ENCODE measurements at places on chromosomes 11 and 22. TPM values are rescaled to one million over a fixed set of nuclear protein-coding genes. Genes with fewer than 3 reads are reported as not detected.

GRCh38 chr11:103586756-103587155 lies 449.7 kb upstream of the DDI1 start:
- H3K4me3 ChIP-seq: no peak overlapping the region
- H3K36me3 ChIP-seq: no peaks in the 10 kb centered on the region
- DNase-seq: no peak
- no peaks in the 10 kb centered on the region for H3K27me3 ChIP-seq
- H3K4me1 ChIP-seq: no peaks in the 10 kb centered on the region
- H3K27ac ChIP-seq: no peak overlapping the region

DNA sequence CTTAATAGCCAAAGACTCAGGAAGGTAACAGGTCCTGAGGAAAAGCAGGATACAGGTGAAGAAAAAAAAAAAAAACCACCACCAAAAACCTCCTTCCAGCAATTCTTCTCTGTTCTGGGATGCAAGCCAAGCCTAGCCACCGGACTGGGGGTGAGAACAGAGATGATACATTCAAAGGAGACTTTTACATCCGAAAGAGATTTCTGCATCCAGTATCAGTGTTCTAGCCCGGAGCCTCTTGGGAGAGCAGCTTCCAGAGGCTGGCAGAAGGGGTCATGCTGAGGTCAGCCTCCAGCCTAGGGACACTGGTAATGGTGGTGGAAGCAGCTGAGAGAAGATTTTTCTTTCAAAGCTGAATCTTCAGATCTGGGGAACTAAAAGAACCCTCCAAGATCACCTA lies 76.2 kb downstream of the KCNC1 start:
- H3K4me3 ChIP-seq: no peak overlapping the region
- no peak overlapping the region for H3K27ac ChIP-seq

TSGA10IP gene
- total RNA-seq: not detected

MB gene
- total RNA-seq: 11.7 TPM

DNA sequence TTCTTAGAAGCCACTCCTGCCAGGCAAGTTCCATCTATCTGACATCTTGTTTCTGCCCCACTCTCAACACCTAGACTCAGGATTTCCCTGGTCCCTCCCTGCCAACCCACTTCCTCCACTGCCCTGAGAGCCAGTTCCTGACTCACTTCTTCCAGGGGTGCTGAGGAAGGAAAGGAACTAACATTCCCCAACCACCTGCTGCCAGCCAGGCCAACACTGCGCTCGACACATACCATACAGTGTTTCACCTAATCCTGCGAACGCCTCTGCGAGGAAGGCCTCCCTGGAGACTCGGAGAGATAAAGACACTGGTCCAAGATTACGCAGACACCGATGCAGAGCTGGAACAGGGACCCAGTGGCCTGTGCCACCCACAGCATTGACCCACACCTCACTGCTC lies 40.2 kb downstream of the MICAL3 start:
- H3K36me3 ChIP-seq: no peaks in the 10 kb centered on the region
- peaks cover 8% of the 10 kb centered on the region for H3K4me1 ChIP-seq
- no peak for DNase-seq
- no peak overlapping the region for H3K27ac ChIP-seq

GRCh38 chr11:72244361-72245262 lies 636 bp upstream of the PHOX2A start:
- no peak overlapping the region for H3K27ac ChIP-seq
- no peaks in the 10 kb centered on the region for H3K36me3 ChIP-seq
- peak overlapping the region; percentile 22 for H3K4me3 ChIP-seq
- no peak for DNase-seq

FOLH1 gene
- total RNA-seq: not detected

DNA sequence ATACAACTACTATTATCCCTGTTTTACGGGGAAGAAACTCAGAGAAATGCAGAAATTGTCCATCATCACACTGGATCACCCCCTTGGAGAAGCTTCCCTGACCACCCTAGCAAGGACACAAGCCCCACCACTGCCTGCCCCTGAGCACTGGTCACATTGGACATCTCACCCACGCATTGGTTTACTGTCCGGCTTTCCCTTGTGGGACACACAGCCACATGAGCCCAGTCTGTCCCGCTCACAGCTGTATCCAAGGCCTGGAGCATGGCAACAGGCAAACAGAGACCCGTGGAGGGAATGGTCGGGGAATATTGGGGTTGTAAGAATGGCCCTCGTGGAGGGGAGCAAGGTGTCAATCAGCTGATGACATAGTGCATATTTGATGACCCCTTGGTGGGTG lies 42.7 kb upstream of the FGF3 start:
- DNase-seq: no peak
- no peaks in the 10 kb centered on the region for H3K36me3 ChIP-seq
- no peaks in the 10 kb centered on the region for H3K27me3 ChIP-seq
- H3K4me1 ChIP-seq: peaks cover 7% of the 10 kb centered on the region
- H3K4me3 ChIP-seq: no peak overlapping the region

- no peaks in the 10 kb centered on the region for H3K36me3 ChIP-seq
- H3K4me1 ChIP-seq: no peaks in the 10 kb centered on the region
- H3K4me3 ChIP-seq: no peak overlapping the region
- H3K27me3 ChIP-seq: no peaks in the 10 kb centered on the region
- DNase-seq: no peak
Measured at GRCh38 chr11:11988099-11988651, 20.3 kb downstream of the DKK3 start.

MLC1 gene
- not detected for total RNA-seq

DNA sequence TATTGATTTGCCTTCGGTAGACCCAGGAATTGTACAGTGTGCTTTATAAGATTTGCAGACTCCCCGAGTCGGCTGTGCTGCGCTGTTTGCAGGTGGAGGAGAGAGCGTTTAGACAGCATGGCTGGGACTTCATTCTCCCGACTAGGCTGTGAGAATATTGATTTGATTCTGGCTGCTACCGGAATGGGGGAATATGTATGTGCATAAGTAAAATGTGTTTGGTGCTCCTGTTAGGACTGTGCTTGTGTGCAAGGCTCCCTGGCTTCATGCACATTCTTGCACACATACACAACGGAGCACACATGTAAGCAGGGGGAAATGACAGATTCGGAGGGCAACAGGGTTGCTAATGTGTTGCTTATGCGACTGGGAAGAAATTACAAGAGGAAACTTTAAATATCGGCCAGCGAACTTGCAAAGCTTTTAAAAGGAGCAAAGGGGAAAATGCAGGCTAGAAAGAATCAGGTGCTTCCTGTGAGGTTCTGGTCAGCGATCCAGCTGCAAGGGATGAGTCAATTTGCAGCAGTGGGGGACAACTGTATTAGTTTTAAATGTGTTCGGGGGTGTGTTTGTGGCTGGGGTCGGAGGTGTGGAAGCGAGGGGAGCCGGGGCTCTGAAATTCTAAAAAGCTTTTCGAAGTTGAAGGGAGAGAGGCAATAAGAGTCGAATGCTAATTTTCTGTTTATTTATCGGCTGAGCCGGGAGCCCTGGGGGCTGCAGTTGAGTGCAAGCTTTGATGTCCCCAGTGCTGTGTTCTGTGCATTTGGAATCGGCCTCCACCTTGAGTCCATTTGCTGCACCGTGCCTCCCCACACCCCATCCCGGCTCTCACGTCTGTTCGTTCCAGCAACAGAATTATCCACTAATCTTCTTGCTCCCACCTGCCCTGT lies 731 bp downstream of the NTM start:
- H3K27ac ChIP-seq: no peak overlapping the region
- H3K4me1 ChIP-seq: no peaks in the 10 kb centered on the region
- DNase-seq: no peak
- no peaks in the 10 kb centered on the region for H3K36me3 ChIP-seq

- peak overlapping the region; percentile 38 for H3K27ac ChIP-seq
- H3K4me3 ChIP-seq: no peak overlapping the region
- DNase-seq: peak; percentile 71
- no peaks in the 10 kb centered on the region for H3K4me1 ChIP-seq
- H3K27me3 ChIP-seq: no peaks in the 10 kb centered on the region
Measured at GRCh38 chr11:47946682-47947559, 33.4 kb upstream of the PTPRJ start.

KLHL35 gene
- 1.6 TPM for total RNA-seq

RIMBP3C gene
- total RNA-seq: not detected

GRCh38 chr11:21588754-21589153 lies 604.1 kb upstream of the ANO5 start:
- H3K27me3 ChIP-seq: no peaks in the 10 kb centered on the region
- DNase-seq: no peak
- no peaks in the 10 kb centered on the region for H3K4me1 ChIP-seq

OR8D4 gene
- total RNA-seq: not detected

ALX4 gene
- total RNA-seq: not detected

DNA sequence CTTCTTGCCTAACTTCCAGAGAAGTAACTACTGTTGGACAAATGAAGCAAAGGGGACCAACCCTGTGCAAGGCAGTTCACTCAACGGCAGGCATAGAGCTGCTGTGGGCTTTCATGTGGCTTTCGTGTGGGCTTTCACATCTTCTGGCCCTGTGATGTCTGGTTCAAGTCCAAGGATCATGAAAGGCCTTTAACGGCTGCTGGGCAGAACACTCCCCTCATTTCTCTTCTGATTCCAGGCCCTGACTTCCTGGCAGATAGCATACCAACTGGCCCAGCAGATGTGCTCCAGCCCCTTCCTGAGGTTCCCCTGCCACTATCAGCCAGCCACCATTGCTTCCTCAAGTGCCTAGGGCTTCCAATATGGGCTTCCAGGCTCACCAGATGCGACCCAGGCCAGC lies 28.7 kb upstream of the CTR9 start:
- H3K27me3 ChIP-seq: no peaks in the 10 kb centered on the region
- DNase-seq: no peak
- H3K36me3 ChIP-seq: no peaks in the 10 kb centered on the region

DNA sequence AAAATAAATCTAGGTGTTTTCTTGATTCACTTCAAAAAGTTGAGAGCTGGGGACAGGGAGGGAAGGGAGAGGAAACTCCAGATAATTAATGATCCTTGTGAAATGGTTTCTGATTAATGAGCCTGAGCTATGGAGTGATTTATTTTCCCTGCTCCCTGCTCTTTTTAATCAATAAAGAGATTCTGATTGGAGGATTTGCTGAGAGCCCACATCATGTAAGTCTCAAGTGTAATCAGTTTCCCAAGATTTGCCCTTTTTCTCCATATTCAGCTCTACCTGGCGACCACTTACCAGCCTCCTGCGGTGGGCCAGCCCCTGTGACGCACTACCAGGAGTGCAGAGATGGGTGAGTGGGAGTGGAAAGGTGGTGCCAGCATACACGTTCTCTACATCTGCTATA lies 114.0 kb downstream of the NAV2 start:
- no peak overlapping the region for H3K27ac ChIP-seq
- H3K4me1 ChIP-seq: no peaks in the 10 kb centered on the region
- no peaks in the 10 kb centered on the region for H3K36me3 ChIP-seq

GRCh38 chr11:96313163-96313562 lies 29.8 kb downstream of the MAML2 start:
- no peaks in the 10 kb centered on the region for H3K4me1 ChIP-seq
- no peak for DNase-seq
- no peak overlapping the region for H3K4me3 ChIP-seq
- H3K27ac ChIP-seq: peak overlapping the region; percentile 0
- H3K36me3 ChIP-seq: no peaks in the 10 kb centered on the region

CHID1 gene
- total RNA-seq: 61.5 TPM

DNA sequence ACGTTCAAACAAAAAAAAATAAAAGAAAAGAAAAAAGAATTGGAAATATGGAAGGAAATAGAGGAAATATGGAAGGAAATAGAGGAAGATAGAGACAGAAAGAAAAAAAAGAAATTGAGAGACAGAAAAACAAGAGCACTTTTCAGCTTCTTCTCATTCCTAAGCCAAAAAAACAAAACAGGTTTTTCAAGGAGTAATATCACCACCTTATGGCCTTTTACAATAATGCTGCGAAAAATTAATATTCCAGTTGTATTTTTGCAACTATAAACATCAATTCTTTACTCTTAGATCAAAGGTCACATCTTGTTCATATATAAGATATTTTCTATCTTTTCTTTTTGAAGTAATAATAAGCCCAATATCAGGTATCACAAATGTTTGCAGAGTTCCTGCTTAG lies 328.3 kb downstream of the FAT3 start:
- H3K4me3 ChIP-seq: no peak overlapping the region
- no peak for DNase-seq
- H3K27ac ChIP-seq: no peak overlapping the region
- no peaks in the 10 kb centered on the region for H3K27me3 ChIP-seq

DNA sequence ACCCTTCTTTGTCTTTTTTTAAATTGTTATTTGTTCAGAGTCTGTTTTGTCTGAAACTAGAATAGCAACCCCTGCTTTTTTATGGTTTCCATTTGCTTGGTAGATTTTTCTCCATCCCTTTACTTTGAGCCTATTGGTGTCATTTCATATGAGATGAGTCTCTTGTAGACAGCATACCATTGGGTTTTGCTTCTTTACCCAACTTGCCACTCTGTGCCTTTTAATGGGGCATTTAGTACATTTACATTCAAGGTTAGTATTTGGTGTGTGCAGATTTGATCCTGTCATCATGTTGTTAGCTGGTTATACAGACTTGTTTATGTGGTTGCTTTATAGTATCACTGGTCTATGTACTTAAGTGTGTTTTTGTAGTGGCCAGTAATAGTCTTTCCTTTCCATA lies 28.0 kb downstream of the CCDC15 start:
- no peaks in the 10 kb centered on the region for H3K36me3 ChIP-seq
- no peaks in the 10 kb centered on the region for H3K27me3 ChIP-seq
- H3K4me1 ChIP-seq: no peaks in the 10 kb centered on the region
- no peak for DNase-seq

DNA sequence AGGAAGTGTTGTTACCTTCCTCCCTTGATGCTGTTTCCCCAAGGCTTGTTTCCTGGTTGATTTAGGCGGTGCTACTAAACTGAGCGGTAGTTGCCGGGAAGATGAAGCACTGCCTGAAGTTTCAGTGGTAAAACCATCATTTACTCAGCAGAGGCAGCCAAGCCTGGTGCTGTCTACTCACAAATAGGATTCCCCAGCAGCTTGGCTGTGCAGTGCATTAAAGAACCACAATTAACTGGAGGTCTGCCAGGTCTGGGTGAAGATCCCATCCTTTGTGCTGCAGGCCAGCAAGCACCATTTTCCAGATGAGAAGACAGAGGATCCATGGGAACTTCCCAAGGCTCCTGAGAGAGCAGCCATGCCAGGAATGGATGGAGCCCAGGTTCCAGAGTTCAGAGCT lies 231.9 kb upstream of the E2F8 start:
- no peaks in the 10 kb centered on the region for H3K36me3 ChIP-seq
- H3K4me3 ChIP-seq: no peak overlapping the region
- H3K27ac ChIP-seq: no peak overlapping the region
- no peaks in the 10 kb centered on the region for H3K4me1 ChIP-seq
- H3K27me3 ChIP-seq: no peaks in the 10 kb centered on the region
- DNase-seq: no peak
